ENCODE measurements at places on chromosomes 3 and 15. TPM values are rescaled to one million over a fixed set of nuclear protein-coding genes. Genes with fewer than 3 reads are reported as not detected.

The CEP63 gene
- 24.6 TPM for total RNA-seq

The ZNF35 gene
- total RNA-seq = 13.9 TPM

The GOLGA6D gene
- not detected for total RNA-seq

The PAQR5 gene
- not detected for total RNA-seq

The SCAANT1 gene
- total RNA-seq = not detected

The ITIH4 gene
- total RNA-seq = 15.7 TPM

The AHSG gene
- not detected for total RNA-seq

The B3GALNT1 gene
- 4.6 TPM for total RNA-seq

The TM6SF1 gene
- 3.9 TPM for total RNA-seq

The PARL gene
- total RNA-seq = 57.8 TPM

The HTR3E gene
- not detected for total RNA-seq

The UROC1 gene
- total RNA-seq = not detected

The CACNA1D gene
- total RNA-seq = 2.0 TPM

The CNTN3 gene
- not detected for total RNA-seq

The CCDC80 gene
- not detected for total RNA-seq

The CERS3 gene
- total RNA-seq = 0.49 TPM

The AMT gene
- total RNA-seq = 7.3 TPM

The GRAMD1C gene
- 12.2 TPM for total RNA-seq

The C3orf18 gene
- total RNA-seq = 4.5 TPM

The NPAP1 gene
- not detected for total RNA-seq

The SUCNR1 gene
- total RNA-seq = not detected

The ALG1L2 gene
- 4.6 TPM for total RNA-seq

The MCCC1 gene
- total RNA-seq = 31.6 TPM

The GOLGA6L25 gene
- not detected for total RNA-seq

The SPINK8 gene
- total RNA-seq = not detected

The SLC22A13 gene
- 0.51 TPM for total RNA-seq

The GPR27 gene
- not detected for total RNA-seq

The EPHB1 gene
- 3.8 TPM for total RNA-seq

The CLDN16 gene
- not detected for total RNA-seq

The ZWILCH gene
- 13.7 TPM for total RNA-seq

The ACKR4 gene
- total RNA-seq = 0.11 TPM

The RBMS3 gene
- 0.56 TPM for total RNA-seq

The KBTBD13 gene
- total RNA-seq = not detected

The DAZL gene
- not detected for total RNA-seq

The VIPR1 gene
- 3.6 TPM for total RNA-seq

The C3orf22 gene
- total RNA-seq = not detected

The MB21D2 gene
- total RNA-seq = 0.09 TPM

The BSN gene
- 0.15 TPM for total RNA-seq

The CDC25A gene
- 1.8 TPM for total RNA-seq

The SERINC4 gene
- total RNA-seq = 0.20 TPM

The TMEM212 gene
- total RNA-seq = not detected

The AGBL1 gene
- not detected for total RNA-seq

The ITIH1 gene
- 0.80 TPM for total RNA-seq

The GREM1 gene
- not detected for total RNA-seq

The CPN2 gene
- total RNA-seq = not detected

The HYKK gene
- 0.10 TPM for total RNA-seq

The FHIT gene
- 3.8 TPM for total RNA-seq

The IQCH gene
- total RNA-seq = 1.1 TPM

The DPPA2 gene
- total RNA-seq = not detected

The SPATA12 gene
- not detected for total RNA-seq

The GOLGA8H gene
- total RNA-seq = not detected

The IQCF2 gene
- not detected for total RNA-seq

The SLC28A2 gene
- total RNA-seq = not detected

The CYB561D2 gene
- total RNA-seq = 22.9 TPM

The TMEM266 gene
- total RNA-seq = 0.16 TPM

The SPINT1 gene
- 8.6 TPM for total RNA-seq

The CSK gene
- total RNA-seq = 540 TPM

The SLC33A1 gene
- total RNA-seq = 23.3 TPM

The STX19 gene
- total RNA-seq = not detected

The RBP2 gene
- total RNA-seq = not detected
